ENCODE measurements at places on chromosomes 7 and 10.

DNA sequence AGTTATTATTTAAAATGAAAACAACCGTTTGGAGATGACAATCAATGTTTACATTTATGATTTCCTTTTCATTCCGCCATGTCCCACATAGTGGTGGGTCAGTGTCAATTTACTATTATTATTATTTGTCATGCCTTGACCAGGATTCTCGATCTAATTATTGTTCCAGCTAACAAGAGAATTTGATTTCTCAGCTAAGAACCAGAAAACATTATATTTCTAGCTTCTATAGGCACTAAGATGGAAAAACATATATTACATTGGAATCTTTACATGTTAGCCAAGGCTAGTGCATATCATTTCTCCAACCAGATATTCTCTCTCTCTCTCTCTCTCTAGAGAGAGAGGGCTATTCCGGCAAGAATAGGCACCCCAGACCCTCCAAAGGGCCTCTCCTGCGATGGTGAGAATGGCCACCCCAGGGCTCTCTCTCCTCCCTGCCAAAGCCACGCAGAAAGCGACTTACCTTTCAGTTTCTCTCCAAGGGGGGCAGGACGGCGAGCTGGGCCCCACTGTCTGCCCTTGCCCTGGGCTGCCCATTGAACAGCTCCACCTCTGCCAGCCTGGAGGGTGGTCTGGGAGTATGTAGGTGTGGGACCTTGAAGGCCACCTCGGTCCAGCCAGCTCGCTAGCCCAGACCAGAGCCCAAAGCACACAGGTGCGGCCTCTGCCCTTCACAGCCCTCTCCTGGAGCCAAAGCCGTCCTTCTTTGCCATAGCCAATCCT, 2.4 kb downstream of the HOXA3 start:
- no peak for DNase-seq

DNA sequence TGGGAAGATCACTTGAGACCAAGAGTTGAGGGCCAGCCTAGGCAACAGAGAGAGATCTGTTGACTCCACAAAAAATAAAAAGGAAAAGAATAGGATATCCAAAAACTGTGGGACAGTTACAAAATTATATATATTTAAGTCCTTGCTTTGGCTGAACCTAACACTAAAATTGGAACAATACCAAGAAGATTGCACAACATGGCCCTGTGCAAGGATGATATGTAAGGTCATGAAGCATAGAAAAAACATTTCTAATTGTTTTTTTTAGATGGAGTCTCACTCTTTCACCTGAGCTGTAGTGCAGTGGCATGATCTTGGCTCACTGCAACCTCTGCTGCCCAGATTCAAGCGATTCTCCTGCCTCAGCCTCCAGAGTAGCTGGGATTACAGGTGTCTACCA, 139.0 kb downstream of the TPST1 start:
- no peak for DNase-seq

GRCh38 chr7:91164506-91164905, 99.7 kb upstream of the FZD1 start:
- DNase-seq: no peak

DNA sequence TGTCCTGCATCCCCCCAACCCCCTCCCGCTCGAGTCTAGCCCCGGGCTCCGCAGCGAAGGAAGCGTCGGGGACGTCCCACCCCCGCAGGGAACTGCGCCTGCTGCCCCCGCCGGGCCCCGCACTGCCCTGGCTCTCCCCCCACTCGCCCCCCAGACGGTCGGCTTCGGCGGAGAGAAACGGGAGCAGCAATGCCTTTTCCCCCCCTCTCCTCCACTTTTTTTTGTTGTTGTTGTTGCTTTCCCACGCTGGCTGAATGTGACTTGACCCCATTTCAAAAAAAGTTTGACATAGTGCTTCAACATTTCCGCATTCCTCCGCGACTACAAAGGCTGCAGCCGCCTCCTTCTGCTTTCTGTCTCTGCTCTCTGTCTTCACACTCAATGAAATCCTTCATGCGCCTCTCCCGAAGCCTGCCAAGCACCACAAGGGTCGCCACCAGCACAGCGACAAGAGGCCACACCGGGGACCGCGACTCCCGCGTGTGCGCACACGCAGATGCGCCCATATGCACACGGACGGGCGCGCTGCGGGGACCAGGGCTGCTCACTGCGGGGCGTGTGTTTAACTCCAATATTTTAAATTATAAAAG, 1.0 kb downstream of the CDK6 start:
- DNase-seq: peak; percentile 48

GRCh38 chr7:104524853-104525252, 196.4 kb downstream of the LHFPL3 start:
- no peak for DNase-seq

DNA sequence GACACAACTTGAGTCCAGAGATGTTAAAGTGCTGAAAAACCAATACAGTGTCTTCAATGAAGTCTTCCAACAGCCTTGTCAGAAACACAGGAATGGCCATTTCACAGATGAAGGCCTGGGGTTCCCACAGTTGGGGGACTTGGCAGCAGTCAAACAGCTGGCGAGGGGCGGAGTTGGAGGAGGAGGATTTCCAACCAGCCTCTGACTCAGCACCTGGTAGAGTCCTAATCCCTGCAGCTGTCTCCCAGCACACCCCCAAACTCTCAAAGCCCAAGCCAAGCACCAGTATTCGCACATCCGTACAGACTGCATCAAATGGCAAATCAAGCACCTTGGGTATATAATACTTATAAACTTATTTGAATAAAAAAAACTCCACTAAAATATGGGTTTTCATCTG, 28.0 kb downstream of the CTBP2 start:
- DNase-seq: no peak

- no peak for DNase-seq
Observed at GRCh38 chr7:118839515-118839914, 615.0 kb downstream of the ANKRD7 start.

GRCh38 chr7:50682573-50682972, 100.1 kb downstream of the GRB10 start:
- DNase-seq: no peak

DNA sequence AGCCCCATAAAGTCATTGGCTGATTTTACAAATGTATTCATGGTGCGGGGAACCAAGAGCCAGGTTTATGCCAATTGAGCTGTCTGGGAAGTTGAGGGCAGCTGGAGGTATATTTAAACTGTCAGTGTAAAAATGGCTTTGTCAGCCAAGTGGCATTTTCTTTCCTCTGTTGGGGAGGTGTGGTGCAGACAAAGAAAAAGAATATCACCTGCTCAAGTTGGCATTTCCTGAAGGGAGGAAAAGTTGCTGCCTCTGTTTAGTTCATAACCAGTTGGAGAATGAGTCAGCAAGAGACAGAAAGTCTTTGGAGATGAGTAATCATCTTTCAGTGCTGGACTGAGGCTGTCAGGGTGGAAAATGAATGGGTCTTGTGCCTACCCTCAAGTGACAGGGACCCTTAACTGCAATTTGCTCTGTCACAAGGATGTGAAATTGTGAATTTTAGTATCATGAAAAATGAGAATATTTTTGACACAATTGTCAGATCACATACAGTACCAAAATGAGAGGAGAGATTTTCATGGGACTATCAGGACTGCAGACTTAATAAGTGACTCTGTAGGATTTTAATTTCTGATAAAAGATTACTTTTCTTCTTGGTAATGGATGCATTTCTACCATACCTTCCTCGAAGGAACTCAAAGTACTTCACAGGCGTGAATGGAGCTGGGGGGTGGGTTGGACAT, 137.3 kb downstream of the ANLN start:
- DNase-seq: no peak
